LNCaP clone FGC (cell line): ENCODE measurements at places on chromosomes 2 and 18.

GRCh38 chr2:237665713-237666143 lies 38.3 kb downstream of the LRRFIP1 start:
- DNase-seq = no peak

DNA sequence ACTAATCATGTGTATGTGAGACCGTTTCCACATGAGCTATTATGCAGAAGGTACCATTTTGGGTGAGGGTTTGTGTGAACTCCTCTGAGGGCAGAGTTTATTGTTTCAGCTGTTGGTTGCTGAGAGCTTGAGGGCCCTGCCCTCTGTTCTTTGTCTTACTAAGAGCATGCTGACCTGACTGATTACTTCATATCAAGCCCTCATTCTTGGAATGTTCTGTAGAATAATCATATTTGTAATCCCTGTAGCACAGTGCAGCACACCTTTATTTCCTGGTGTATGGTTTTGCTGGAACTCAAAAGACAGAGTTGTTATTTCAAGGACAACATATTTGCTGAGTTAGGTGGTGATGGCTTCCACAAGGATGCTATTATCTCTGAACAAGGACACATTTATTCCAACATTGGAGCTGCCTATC lies 118.5 kb downstream of the GALNT3 start:
- DNase-seq = no peak

DNA sequence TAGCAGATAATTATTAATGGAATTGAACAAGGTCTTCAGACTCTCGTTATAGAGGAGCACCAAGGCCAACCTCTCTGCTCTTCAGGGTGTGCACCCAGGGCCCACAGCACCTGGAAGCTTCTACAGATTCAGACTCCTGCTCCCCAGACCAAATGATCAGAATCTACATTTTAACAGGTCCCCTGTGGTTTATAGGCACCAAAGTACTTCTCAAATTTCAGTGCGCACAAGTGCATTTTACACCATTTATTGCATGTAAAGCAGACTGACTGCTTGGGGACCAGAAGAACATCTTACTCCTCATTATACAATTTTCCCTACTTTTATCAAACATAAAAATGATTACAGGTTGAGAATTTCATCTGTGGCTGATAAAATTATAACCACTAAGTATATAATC lies 163.9 kb downstream of the COL4A4 start:
- DNase-seq = no peak

DNA sequence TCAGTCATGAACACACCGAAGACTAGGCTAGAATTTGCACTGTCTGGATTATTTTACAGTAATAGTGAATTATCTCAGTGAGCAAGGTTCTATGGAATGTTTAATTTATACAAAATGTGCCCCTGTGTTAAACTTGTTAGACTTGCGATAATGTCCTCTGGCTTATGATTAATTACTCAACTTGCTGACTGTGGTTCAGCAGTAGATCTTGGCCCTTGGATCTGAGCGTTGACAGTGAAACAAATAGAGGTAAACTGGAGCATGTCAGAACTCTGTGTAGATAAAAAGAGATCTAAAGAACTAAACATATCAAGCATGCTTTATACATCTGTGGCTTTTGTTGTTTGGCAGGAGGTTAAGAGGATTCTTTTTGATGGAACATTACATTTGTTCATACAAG lies 407.6 kb downstream of the DSEL start:
- DNase-seq = no peak

- no peak for DNase-seq
These were observed 45.1 kb downstream of the SUMO1 start for GRCh38 chr2:202193305-202193704.

DNA sequence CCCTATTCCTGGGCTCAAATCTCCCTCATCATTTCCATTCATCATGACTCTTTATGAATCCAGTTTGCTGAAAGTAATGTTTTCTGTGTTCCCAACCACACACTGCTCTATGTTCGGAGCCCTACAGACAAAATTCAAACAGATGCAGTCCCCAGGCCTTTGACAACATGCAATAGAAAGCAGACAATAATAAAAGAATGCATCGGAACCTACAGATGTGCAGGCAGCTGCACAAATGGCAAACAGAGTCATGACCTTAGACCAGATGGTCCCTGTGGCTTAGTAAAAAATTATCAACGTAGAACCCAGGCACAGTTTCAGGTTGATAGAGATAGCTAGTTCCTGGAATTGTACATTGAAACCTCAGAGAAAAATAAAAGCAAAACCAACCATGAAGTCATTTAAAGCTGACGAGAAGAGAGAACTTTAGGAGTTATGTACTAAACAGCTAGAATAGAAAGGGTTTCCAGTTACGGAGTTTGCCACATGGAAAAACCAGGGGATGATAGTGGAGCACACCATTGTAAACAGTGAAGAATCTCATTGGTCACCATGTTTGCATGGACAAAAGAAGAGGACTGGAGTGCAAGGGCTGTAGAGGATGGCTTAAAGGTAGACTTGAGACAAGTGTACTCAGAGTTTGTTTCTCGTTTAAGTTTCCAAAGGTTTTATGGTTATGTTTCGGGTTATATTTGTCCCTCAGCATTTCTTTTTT lies 23.2 kb upstream of the ACVR1 start:
- no peak for DNase-seq

DNA sequence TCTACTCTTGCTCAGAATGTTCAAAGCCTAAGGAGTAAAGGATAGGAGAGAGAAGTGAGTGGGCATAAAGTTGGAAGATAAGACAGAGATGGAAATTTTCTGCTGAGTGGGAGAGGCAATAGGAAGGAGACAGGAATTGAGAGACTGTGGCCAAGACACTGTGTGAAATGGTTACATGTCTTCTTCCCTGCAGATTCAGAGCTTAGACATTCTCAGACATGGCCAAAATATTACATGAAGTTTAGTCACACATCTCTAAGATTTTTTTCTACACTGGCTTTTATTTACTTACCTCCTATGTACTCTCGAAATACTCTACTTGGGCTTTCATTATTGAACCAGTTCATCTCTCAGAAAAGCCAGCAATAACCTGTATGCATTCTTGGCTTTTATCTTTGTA lies 363.0 kb upstream of the FANCL start:
- DNase-seq = no peak

GRCh38 chr2:86241611-86242010 lies 42.4 kb downstream of the MRPL35 start:
- DNase-seq = no peak

- DNase-seq = no peak
These were observed 55.1 kb downstream of the ADD2 start for GRCh38 chr2:70712916-70713315.

GRCh38 chr2:135037831-135038230 lies 9.4 kb downstream of the MAP3K19 start:
- no peak for DNase-seq

DNA sequence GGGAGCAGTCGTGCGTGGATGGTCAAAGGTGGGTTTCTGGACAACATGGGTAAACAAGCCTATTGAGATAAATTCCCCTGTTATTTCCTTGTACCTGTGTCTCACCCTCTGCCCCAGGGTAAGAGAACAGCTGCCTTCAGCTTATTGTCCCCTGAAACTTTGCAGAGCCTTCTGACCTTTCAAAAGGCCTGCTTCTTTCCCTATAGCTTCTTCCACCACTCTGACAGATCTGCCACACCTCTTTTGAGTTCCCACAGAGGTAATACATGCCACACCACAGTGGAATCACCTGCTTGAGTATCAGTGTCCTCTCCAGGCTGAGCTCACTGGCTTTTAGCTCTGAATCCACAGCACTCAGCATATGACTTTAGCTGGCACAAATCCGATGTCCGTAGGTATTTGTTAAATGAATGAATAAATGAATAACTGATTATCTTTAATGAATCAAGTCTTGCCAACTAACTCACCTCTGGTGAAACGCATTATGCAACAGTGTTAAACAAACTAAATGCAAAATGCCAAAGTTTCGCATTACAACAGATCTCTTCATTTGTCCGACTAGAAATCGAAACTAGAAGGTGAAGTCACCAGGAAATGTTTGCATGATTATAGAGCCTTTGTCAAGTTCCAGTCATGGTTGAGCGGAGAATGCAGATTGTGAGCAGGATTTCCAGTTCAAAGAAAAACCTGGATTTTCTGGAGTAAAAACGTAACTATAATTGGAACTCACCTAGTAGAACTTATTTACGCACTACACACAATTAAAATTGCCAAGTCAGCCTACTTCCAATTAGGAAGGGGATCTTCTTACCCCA lies 16.4 kb downstream of the DYNAP start:
- peak; percentile 26 for DNase-seq

DNA sequence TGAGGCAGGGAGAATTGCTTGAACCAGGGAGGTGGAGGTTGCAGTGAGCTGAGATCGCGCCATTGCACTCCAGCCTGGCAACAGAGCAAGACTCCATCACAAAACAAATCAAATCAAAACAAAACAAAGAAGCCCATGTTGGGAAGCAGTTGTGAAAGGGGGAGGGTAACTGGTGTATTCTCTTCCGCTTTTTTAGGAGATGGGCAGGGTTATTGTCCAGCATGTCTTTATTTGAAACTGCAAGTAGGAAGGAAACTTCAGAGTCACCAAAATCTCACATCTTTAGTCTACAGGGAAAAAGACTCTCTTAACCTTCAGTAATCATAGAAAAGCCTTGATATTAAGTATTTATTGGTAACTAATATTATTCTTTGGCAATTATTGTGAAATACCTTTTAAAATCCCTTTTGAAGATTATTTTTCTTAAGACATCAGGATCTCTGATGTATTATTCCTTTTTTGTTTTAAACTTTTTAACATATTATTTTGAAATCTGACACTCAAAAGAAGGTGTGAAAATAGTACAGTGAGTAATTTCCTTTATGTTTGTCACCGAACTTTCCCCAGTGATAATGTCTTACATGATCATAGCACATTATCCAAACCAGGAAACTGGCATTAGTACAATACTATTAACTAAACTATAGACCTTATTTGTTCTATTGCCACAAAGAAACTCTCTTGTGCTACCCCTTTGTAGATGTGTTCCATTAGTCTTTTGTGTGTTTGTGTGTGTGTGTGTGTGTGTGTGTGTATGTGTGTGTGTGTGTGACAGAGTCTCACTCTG lies 84.3 kb upstream of the LTBP1 start:
- no peak for DNase-seq

DNA sequence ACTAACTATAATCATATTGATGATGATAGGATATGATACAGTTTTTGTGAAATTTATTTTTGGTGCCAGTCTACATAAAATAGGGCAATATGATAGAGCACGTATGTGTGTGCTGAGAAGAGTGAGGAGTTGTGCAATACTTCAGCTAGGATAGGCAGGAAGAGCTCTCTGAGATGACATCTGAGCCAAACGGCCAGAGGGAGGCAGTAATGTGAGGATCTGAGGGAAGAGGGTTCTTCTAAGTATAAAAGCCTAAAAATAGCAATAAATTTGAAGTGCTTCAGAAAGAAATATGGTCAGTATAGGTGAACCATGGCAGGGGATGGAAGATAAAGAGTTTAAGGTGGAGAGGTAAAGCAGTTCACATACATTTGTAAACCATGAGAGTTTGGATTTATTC lies 102.5 kb downstream of the OLA1 start:
- no peak for DNase-seq

DNA sequence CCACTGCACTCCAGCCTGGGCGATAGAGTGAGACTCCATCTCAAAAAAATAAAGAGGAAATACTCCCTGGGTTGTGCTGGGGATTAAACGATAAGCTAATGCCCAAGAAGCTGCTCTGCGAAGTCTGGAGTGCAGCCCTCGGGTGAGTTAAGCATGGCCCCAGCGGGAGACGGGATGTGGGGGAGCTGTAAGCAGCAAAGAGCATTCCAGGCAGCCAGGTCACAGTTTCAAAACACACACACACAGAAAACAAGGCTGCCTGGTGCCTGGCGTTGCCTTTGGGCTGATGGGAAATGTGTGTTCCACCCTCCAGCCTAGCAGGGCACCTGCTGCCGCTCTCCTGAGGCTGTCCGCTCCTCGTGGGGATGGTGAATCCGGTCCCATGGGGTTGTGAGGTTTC lies 24.1 kb downstream of the ODC1 start:
- no peak for DNase-seq

DNA sequence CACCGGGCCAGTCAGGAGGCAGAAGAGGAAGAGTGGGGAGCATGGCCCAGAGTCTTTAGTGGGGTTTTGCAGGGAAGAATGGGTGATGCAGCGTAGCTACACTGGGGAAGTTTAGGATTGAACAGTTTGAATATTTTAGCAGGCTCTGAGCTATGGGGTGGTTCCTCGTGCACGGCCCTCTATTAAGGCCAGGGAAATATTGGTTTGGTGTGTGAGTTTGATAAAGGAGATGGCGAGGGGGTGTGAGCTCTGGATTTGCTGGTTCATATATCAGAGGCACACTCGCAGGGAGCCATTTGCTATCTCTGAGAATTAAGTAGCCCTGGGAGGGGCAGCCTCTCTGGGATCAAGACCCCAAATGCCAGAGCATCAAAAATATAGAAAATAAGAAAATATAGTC lies 50.1 kb downstream of the BOLA3 start:
- no peak for DNase-seq

DNA sequence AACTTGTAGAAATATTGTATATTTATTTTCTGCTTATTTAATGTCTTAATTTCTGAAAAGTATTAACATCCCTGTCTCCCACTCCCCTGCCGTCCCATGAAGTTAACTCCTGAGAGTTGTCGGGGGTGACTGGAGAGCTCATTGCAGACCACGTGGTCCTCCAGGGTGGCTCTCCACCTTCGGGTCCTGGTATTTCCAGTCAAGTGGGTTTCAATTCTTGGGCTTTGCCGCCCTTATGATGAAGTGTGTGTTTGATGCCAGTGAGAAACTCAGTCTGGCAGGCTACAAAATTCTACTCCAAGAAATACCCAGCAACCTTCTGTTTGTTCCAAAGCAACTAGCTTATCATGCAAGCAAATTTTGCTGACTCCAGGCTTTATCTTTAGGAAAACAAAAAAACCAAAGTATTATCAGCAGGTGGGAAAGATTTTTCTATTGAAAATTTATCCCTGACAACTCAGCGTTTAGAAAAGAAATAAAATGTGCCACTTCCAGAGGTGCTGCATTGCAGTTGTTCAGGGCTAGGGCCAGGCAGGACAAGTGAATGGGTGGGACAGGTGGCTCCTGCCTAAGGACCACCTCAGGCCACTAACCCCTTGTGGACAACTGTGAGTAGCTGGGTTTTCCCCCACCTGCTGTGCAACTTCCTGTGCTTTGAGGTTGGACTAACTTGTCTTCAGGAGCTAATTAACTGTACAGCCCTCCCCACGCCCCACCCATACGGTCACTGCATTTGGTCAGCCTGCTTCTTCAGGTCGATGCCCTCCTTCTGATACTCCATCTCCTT lies 46.6 kb downstream of the BCL2L11 start:
- DNase-seq = no peak

DNA sequence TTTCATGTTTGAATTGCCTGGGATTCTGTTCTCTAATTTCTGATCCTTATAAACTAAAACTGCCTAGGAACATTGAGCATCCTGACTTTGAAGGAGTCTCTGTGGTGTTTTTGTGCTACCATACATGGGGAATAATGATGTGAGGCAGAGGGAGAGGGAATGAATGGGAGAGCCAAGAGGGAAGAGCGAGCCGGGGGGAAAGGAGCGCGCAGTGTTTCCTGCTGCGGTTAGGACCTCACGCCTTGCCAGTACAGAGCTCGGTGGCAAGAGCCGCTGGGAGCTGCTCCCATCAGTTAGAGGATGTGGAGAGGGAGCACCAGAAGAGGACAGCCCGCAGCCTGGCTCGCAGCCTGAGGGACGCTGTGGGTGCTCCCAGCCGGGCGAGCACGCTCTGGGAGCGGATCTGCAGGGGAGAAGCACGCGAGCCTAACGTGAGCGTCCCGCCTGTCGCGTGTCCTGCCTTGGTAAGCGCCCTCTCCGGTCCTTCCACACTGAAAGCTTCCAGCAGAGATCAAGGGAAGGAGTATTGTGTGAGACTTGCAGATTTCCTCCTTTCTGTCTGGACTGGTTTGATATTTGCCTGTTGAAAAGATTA lies 114.7 kb downstream of the FAM210A start:
- no peak for DNase-seq

- no peak for DNase-seq
These were observed 682.0 kb downstream of the IRS1 start for GRCh38 chr2:226117510-226118065.
